ENCODE measurements at places on chromosomes 6 and 20. TPM values are rescaled to one million over a fixed set of nuclear protein-coding genes. Genes with fewer than 3 reads are reported as not detected.

GRCh38 chr6:3473773-3474172, 16.9 kb upstream of the SLC22A23 start:
- no peak overlapping the region for H3K27ac ChIP-seq
- H3K4me3 ChIP-seq, result no peak overlapping the region
- no peaks in the 10 kb centered on the region for H3K4me1 ChIP-seq
- DNase-seq, result no peak

DNA sequence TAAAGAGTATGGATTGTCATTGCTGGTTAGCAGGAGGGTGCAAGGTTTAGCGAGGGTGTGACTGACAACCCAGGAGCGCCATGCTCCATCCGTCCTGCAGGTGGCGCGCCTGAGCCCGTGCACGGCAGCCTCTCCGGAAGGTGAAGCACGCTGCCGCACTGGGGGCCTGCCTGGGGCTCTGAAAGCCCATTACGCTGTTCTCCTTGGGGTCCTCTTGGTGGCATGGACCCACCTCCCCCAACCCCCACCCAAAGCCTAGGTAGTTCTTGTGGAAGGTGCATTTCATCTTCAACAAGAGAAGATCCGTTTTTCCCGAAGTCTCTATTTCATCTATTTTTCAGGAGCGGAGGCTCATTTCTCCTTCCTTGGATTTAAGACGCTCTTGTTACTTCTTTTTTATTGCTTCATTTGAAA, 197.4 kb upstream of the KCNG1 start:
- H3K4me1 ChIP-seq, result no peaks in the 10 kb centered on the region
- H3K36me3 ChIP-seq, result no peaks in the 10 kb centered on the region
- no peak overlapping the region for H3K27ac ChIP-seq
- H3K27me3 ChIP-seq, result peaks cover 47% of the 10 kb centered on the region

GRCh38 chr20:25280051-25280573, 32.2 kb downstream of the PYGB start:
- peaks cover 47% of the 10 kb centered on the region for H3K36me3 ChIP-seq
- H3K27ac ChIP-seq, result peak overlapping the region; percentile 22
- H3K27me3 ChIP-seq, result no peaks in the 10 kb centered on the region
- no peak overlapping the region for H3K4me3 ChIP-seq
- peaks cover 12% of the 10 kb centered on the region for H3K4me1 ChIP-seq
- peak; percentile 48 for DNase-seq

- no peaks in the 10 kb centered on the region for H3K4me1 ChIP-seq
- peaks cover 20% of the 10 kb centered on the region for H3K36me3 ChIP-seq
- no peak for DNase-seq
- H3K27ac ChIP-seq, result no peak overlapping the region
- H3K27me3 ChIP-seq, result no peaks in the 10 kb centered on the region
- H3K4me3 ChIP-seq, result no peak overlapping the region
Observed at GRCh38 chr6:169669147-169669546, 32.7 kb downstream of the WDR27 start.

The XKR7 gene
- total RNA-seq, result not detected

The SCUBE3 gene
- total RNA-seq, result 4.3 TPM

The NUP153 gene
- 23.6 TPM for total RNA-seq

The DACT2 gene
- total RNA-seq, result 0.14 TPM

The LRFN2 gene
- not detected for total RNA-seq

The CRIP3 gene
- 8.1 TPM for total RNA-seq

Measured in heart left ventricle (tissue), 16 donors.